ENCODE measurements at places on chromosomes 16 and 17.

GRCh38 chr16:30700491-30700890 is 1.5 kb downstream of the SRCAP start:
- DNase-seq, result no peak

- DNase-seq, result no peak
Observed at GRCh38 chr17:64123114-64123513, 6.8 kb downstream of the ERN1 start.

- DNase-seq, result no peak
Observed at GRCh38 chr16:48999044-48999443, 282.6 kb downstream of the CBLN1 start.

- DNase-seq, result no peak
Observed at GRCh38 chr17:42098730-42099399, 592 bp upstream of the ZNF385C start.

DNA sequence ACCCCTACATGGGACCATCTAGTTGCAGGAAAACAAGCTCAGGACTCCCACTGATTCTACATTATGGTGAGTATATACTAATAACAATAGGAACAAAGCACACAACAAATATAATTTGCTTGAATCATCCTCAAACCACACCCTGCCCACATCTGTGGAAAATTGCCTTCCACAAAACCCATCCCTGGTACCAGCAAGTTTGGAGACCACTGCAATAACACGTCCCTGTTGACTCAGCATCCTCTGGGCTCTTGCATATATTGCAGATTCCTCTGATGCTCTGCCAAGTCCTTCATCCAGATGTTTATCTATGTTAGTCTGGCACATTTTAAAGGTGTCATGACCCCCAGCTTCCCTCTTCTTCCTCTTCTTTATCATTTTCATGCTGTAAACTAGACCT is 138.4 kb downstream of the PCTP start:
- no peak for DNase-seq

GRCh38 chr16:87308826-87309225 is 8.4 kb downstream of the C16orf95 start:
- no peak for DNase-seq

DNA sequence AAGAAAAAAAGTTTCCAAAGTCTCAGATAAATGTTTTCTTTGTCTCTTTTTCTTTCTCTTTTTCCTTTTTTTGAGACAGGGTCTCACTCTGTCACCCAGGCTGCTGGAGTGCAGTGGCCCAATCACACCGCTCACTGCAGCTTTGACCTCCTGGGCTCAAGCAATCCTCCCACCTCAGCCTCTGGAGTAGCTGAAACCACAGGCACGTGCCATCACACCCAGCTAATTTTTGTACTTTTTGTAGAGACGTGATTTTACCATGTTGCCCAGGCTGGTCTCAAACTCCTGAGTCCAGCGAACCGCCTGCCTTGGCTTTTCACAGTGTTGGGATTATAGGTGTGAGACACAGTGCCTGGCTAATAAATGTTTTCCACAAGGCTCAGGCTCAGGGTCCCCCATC is 53.3 kb upstream of the KSR1 start:
- DNase-seq, result no peak

DNA sequence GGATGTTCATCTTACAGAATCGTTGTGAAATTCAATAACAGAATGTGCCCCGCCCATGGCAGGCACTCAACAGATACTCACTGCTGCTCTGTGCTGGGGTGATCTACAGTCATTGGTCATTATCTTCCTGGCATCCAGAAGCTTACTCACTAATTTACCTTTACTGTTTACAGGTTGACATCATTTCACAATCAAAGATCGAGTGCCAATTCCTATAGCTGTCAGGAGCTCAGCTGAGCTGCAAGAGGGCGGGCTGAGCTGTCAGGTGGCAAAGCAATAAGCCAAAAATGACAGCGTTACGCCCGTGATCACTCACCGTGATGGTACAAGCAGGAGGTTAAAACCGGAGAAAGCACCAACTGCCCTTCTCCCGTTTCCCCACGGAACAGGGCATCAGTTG is 51.2 kb downstream of the LITAF start:
- DNase-seq, result no peak

DNA sequence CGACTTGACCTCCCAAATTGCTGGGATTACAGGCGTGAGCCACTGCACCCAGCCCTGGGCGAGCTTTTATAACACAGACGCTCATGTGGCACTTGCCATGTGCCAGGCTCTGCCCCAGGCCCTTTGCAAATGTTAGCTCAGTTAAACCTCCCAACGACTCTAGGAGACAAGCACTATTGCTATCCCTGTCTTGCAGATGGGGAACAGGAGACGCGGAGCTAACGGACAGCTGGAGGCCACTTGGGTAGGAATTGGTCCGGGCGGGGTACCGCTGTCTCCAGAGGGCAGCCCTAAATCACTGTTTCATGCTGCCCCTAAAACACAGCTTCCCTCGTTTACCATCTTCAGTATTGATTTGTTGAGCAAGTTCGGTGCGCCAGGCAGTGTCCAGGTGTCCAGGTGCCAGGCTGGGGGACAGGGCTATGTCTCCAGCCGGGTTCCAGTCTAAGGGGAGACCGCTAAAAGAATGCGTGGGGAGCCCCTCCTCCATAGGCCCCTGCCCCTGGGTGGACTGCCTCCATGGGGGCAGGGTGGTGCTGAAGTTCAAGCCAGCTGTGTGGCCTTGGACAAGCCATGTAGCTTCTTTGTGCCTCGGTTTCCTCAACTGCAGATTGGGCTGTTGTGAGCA is 23.7 kb downstream of the TMEM235 start:
- no peak for DNase-seq

DNA sequence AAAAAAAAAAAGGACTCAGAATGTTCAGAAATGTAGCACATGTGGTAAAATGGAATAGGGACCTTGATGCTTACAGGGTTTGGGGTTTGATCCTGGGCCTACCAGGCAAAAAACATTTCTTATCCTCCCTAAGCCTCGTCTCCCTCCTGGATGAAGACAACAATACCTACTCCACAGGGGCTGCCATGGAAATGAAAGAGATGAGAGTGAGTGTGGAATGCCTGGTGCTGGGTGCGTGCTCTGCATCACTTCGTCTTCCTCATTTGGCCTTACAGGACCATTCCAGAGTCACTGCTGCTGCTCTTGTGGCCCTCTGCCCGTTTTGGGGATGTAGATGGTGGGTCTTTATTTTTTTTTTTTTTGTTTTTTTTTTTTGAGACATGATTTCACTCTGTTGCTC is 692.9 kb upstream of the EEF2KMT start:
- DNase-seq, result no peak

- peak; percentile 91 for DNase-seq
Observed at GRCh38 chr16:29961479-29962343, at the start of gene TMEM219. TMEM219 (plus strand) TSS chr16:29962079; CDS start chr16:29963144, 1,065 bp downstream.

DNA sequence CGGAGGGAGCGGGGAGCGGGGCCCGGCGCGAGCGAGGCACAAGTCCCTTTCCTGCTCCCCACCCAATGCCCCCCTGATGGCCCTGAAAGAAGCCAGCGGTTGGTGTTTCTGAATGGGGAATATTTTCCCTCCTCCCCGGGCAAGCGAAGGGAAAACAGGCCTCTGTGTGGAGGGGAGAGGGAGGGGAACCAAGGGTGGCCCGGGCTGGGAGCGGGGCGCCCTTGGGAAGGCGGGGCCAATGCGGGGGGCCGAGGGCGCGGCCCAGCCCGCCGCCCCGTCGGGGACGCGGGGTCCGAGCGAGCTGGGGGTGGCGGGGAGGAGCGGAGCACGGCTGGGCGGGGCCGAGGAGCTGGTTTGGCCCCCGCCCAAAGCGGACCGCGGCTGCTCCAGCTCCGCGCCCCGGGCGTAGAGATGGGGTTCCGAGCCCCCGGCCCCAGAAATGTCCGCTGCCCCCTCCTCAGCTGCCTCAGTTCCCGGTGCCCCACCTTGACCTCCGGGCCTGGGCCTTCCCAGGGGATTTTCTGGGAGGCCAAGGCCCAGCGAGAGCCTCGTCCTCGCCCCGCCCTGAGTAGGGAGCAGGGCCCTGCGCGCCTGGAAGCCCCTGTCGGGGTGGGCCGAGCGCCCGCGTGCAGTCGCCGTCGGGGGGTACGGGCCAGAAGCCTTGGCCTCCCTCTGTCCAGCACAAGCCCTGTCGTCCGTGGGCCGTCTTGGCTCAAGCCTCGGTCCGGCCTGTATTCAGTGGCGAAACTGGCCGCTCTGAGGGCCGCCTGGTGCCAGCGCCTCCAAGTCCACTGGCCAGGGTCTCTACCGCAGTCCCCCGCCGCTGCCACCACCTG is 3.9 kb upstream of the HEXIM1 start:
- no peak for DNase-seq

- DNase-seq, result no peak
Observed at GRCh38 chr17:35607239-35607847, 20.2 kb downstream of the AP2B1 start.

GRCh38 chr17:8986295-8986694 is 20.8 kb upstream of the PIK3R5 start:
- DNase-seq, result no peak

- peak; percentile 36 for DNase-seq
Observed at GRCh38 chr16:66103211-66103610, 263.3 kb upstream of the CDH5 start.

GRCh38 chr16:66382966-66383299 is 16.4 kb downstream of the CDH5 start:
- no peak for DNase-seq

GRCh38 chr17:41442739-41443138 is 2.0 kb upstream of the KRT38 start:
- DNase-seq, result no peak

GRCh38 chr17:71203953-71204352 is 916.9 kb upstream of the SOX9 start:
- DNase-seq, result no peak

DNA sequence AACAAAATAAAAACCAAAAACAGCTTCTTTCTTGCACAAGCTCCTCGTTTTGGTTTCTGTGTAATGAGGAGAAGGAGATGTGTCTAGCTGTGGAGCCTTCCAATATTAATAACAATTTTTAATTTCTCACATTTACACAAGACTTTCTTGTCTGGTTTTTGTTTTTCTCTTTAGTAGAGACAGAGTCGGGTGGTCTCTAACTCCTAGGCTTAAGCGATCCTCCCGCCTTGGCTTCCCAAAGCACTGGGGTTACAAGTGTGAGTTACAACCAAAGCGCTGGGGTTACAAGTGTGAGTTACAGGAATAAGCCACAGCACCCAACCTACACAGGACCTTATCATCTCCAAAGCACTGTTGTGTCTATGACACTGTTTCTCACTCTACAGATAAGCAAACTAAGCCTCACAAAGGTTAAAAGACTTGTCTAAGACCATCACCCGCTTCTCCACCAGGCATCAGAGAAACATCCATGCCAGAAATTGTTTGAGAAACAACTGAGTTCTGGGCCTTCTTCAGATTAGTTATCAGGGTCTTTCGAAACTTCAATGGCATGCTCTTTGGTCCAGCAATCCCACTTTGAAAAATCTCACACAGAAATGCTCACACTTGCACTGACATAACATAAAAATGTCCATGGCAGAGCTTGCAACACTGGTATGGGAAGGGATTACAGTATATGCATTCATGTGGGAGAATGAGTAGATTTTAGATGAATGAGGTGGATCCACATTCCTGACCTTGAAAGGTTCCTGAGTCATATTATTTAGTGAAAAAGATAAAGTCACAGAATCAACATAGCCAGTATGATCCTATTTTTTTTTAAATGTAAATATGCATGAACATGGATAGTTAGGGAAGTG is 3.9 kb downstream of the ABAT start:
- no peak for DNase-seq

DNA sequence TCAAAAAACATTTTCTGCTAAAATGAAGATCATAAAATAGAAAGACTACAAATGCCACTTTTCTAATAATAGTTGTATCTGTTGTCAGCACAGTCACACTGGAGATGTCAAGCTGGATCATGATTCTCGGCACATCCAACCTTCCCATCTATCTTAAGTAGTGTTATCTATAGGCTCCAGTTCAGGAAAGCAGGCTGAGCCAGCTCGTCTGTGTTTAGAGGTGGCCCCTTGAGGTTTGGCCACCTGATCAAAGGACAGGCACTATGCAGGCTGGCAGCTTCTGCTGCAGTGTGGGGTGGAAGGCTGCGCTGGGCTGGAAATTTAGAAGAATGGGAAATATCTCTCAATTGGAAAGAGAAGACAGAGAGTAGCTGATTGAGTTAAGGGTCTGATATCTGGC is 32.4 kb downstream of the SMYD4 start:
- DNase-seq, result no peak

DNA sequence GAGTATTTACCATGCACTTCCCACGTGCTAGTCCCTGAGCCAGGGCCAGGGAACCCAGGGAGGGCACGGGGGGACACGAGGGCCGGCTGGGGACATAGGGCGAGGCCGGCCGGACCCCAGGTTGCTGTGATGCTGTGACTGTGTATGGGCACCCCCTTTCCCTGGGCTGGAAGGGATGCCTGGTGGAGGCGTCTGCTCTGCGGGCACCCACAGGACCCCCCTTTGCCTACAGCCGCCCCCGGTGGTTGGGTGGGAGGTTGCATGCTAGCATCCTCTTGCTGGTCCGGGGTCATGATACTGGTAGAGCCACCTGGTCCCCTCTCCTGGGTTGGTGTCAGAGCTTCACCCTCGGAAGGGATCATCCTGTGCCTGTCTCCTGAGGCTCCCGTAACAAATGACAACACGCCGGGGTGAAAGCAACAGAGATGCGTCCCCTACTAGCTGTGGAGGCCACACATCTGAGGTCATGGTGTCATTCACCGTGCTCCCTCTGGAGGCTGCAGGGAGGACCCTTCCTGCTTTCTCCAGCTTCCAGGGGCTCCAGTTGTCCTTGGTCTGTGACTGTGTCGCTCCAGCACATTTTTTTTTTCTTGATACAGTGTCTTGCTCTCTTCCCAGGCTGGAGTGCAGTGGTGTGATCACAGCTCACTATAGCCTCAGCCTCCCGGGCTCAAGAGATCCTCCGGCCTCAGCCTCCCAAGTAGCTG is 3.1 kb upstream of the CIAO3 start:
- peak; percentile 73 for DNase-seq

DNA sequence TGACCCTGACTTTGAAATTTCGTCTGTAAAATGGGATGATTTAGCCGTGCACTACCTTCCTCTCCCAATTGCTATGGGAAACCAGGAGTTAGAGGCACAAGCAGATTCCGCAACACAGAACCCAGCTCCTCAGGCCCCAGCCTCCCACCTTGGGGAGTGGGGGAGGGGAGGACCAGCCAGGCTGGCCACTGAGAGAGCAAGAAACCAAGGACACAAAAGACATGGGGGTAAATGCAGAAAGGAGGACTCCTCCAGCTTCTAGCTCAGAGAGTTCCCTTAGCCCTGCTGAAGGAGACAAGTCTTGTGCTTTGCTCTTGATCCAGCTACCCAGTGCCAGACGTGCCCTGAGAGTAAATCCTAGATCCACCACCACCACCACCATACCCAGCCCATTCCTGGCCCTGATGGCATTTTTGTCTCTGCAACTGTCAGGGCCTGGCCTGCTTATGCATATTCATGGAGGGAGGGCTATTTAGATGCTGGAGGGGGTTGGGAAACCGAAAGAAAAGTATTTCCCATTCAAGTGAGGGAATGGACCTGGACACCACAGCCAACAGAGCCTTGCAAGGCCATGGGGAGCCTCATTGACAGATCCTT is 25.9 kb downstream of the PITPNM3 start:
- DNase-seq, result no peak

DNA sequence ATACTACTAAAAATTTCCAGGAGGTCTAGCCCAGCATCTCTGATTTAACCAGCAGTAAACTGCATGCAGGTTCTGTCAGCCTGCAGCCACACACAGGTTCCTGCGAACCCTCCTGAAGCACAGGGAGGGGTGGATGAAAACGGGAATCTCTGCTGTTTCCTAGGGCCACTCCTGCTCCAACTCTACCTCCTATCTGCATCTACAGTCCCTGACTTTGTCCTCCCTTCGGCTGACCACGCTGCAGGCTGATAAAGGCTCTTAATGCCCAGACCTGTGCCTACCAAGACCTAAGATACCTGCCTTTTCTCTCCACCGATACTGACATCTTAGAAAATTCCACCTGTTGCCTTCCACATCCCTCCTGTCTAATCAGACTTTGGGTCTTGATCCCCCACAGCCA is 50.2 kb downstream of the CYTH1 start:
- DNase-seq, result no peak

Data from left lung (tissue), 14 donors.